Erythroblast (primary cell): ENCODE measurements at places on chromosomes 4 and X.

DNA sequence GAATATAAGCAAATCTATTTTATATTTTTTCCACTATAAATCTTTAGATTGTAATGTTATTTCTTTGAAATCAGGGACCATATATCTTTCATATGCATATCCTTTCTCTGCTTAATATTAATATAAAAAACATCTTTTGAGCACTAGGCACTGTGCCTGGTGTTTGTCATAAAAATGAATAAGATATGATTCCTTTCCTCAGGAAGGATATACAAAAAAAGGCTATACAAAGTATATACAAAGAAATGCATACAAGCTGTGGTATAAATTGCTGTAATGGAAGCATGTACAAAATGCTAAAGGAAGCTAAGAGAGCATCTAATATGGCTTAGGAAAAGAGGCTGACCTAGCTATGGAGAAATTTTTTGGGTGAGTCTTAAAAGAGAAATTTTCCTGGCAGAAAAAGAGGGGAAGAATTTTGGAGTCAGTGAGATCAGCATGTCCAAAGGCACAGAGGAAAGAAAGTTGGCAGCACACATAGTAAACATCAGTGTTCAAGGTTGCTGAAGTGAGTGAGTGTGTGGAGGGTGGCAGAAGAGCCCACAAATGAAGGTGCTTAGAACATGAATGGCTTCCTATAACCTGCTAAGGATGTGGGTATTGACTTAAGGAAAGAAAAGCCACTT, 500.0 kb downstream of the SPRY1 start:
- DNase-seq, result no peak

DNA sequence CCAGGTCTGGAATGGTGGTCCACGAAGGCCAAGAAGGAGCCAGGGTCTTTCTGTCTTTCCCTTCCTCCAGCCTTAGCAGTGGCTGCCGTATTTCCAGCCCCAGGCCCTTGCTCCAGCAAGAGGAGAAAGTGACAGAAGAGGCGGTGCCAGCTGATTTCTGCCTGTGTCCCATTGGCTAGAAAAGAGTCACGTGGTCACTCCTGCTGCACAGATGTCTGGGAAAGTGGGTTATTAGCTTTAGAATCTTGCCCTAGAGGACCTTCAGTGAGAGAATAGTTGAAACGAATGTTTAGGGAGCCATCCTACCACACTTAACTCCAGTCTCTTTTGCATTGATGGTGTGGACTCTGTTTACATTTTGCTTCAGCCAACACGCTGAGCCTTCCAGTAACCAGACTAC, 99.3 kb upstream of the BCOR start:
- DNase-seq, result no peak

- no peak for DNase-seq
Measured at GRCh38 chr4:98623126-98623802, 35.1 kb downstream of the TSPAN5 start.

- no peak for DNase-seq
Measured at GRCh38 chr4:102637391-102637790, 123.4 kb downstream of the MANBA start.

DNA sequence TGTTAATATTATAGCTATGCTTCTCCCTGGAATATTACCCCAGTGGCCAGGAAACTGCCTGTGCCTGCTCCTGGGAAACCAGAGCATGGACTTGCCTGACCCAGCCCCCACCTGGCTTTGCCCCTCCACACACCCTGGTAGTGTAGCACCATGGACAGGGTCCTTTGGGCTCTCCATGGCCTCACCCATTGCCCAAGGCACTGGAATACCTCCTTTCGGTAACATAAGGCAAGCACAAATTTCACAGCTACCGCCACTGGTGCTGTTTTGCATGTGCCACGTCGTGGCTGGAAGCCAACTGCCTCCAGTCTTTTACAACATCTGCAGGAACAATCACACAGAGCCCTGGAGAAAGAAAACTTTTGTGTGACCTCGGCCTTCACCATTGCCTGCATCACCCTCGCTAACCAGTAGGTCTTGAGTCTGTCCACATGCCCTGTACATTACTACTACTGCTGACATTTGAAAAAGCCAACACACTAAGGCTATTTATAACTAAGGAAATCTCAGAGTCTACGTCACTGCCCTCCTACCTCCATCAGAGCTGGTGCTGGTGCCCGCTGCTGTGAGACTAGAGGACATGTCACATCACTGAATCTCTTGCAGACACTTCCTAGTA, 47.7 kb downstream of the HPGD start:
- no peak for DNase-seq

DNA sequence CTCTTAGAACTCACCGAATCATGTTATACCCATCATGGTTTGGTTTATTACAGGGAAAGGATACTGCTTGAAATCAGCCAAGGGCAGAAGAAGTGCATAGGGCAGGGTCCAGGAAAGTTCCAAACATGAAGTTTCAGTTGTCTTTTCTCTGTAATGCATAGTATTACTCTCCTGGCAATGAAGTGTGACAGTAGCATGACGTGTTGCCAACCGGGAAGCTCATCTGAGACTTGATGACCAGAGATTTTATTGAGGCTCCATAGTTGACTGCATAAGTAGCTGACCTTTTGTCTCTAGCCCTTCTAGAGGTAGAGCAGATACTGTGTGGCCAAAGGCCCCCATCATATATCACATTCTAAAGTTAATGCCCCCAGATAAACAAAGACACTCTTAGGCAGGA, 72.1 kb downstream of the BEND4 start:
- DNase-seq, result no peak

DNA sequence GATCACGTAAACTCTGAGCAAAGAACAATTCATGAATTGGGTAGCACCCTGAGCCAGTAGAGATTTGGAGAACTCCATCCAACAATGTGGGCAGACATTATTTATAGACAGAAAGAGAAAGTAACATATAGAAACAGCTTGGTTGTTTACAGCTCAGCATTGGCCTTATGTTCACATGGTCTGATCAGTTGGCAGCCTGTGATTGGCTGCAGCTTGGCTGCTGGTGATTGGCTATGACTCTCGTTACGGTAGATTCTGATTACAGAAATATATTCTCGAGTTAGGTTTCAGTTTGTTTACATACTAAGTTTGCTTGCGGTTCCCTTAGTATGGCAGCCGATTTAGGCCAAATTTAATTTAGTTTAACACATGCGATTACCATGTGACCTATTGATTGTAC, 663.4 kb downstream of the RAPGEF2 start:
- DNase-seq, result no peak

- no peak for DNase-seq
Measured at GRCh38 chr4:150974750-150975149, 40.3 kb downstream of the LRBA start.

GRCh38 chr4:110849461-110849860, 226.6 kb upstream of the PITX2 start:
- no peak for DNase-seq

DNA sequence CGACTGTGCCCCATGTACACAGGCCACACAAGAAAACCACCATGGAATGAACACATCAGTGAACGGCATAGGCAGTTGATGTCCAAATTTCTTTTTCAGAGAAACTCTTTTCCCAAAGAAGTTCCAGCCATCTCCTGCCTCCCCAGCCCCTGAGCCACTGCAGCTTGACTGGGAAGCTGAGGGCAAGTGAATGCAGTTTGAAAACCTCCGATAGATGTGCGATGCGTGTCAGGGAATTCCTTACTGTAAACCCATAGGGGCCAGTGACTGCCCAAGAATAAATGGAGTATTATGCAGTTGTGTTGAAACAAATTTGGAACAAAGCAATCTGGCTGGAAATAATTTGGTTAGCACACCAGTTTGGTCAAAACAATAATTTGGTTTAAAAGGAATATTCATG, 72.1 kb downstream of the ENPP6 start:
- no peak for DNase-seq
